ENCODE measurements at places on chromosomes 4 and X.

DNA sequence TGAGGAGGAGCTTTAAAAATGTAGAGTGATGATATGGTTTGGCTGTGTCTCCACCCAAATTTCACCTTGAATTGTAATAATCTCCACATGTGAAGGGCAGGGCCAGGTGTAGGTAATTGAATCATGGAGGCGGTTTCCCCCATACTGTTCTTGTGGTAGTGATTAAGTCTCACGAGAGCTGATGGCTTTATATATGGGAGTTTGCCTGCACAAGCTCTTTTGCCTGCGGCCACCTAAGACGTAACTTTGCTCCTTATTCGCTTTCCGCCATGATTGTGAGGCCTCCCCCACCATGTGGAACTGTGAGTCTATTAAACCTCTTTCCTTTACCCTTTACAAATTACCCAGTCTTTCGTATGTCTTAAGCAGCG lies 332.0 kb downstream of the RAPGEF2 start:
- no peaks in the 10 kb centered on the region for H3K36me3 ChIP-seq
- H3K4me3 ChIP-seq, result no peak overlapping the region
- no peak overlapping the region for H3K27ac ChIP-seq
- no peak for DNase-seq
- no peaks in the 10 kb centered on the region for H3K4me1 ChIP-seq

DNA sequence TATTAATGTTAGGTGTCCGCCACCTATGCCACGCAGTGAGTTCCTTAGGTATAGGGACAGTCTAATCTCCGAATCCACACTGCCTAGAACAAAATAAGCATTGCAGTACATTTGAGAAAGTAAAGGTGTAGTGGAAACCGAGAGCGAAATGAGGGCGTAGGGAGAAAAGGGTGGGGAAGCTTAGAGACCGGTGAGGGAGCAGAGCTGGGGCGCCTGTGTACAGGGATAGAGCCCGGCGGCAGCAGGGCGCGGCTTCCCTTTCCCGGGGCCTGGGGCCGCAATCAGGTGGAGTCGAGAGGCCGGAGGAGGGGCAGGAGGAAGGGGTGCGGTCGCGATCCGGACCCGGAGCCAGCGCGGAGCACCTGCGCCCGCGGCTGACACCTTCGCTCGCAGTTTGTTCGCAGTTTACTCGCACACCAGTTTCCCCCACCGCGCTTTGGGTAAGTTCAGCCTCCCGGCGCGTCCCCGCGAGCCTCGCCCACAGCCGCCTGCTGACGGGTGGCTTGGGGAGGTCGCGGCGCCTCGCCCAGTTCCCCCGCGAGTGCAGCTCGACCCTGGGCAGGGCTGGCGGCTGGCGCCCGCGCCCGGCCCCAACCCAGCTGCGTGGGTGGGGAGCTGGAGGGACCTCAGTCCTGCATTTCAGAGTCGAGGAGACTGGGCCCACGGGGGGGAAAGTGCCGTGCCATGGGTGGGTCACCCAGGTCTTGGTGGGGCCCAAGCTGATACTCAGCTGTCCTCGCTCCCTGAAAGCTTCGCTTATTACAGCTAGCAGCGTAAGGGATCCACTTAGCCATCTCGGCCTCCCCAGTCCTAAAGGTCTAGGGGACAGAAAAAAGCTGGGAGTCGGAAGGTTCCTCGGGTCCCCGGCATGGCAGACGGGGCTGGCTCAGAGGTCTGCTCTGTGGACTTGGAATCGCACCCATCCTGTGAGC lies at the start of gene ANXA3:
ANXA3 (plus strand) TSS at position 351 of the 932 bp plus-strand sequence. CDS start 2,704 bp downstream, outside the sequence.
- H3K36me3 ChIP-seq, result no peaks in the 10 kb centered on the region
- H3K4me1 ChIP-seq, result peaks cover 14% of the 10 kb centered on the region
- no peaks in the 10 kb centered on the region for H3K27me3 ChIP-seq
- DNase-seq, result no peak
- no peak within 1 kb of the TSS for H3K27ac ChIP-seq

GRCh38 chr4:94447754-94448411 lies 3.9 kb upstream of the PDLIM5 start:
- no peak for DNase-seq
- H3K27me3 ChIP-seq, result no peaks in the 10 kb centered on the region
- H3K36me3 ChIP-seq, result no peaks in the 10 kb centered on the region
- H3K27ac ChIP-seq, result no peak overlapping the region
- no peaks in the 10 kb centered on the region for H3K4me1 ChIP-seq
- no peak overlapping the region for H3K4me3 ChIP-seq

DNA sequence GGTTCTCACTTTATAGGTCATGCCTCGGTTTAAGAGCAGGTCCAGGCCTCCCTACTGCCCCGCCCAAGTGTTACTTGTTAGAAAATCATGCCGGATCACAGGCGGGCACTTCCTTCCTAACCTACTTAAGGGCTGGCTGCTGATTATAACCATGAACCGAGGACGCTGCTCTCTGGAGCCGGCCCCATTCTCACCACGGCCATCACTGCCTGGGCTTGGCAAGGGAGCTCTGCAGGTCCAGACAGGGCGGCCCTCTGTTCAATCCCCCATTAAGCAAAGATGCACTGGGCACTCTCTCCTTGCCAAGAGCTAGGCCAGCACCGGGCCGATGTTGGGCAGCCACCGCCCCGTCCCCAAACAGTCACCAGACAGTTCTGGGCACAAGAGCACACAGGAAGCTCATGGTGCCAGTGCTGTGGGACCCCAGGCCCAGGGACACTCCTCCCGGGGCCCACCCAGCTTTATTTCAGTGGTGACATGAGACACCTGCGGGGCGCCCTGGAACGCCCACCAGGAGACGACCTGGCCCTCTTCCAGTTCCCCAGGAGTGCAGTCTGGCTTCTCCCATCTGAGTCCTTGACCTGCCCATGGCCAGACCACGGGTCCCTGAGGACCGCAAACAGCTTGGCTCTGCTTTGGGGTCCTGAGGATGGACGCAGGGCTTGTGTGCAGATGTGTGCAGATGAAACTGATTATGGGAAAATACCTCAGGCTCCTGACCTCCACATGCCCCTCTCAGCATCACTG lies 44.0 kb downstream of the ABLIM2 start:
- no peak overlapping the region for H3K27ac ChIP-seq
- H3K27me3 ChIP-seq, result no peaks in the 10 kb centered on the region
- no peaks in the 10 kb centered on the region for H3K4me1 ChIP-seq
- no peaks in the 10 kb centered on the region for H3K36me3 ChIP-seq
- no peak overlapping the region for H3K4me3 ChIP-seq
- DNase-seq, result no peak

GRCh38 chr4:5052204-5052702 lies 973 bp downstream of the STK32B start:
- peak overlapping the region; percentile 49 for H3K4me3 ChIP-seq
- DNase-seq, result peak; percentile 86
- peak overlapping the region; percentile 64 for H3K27ac ChIP-seq

DNA sequence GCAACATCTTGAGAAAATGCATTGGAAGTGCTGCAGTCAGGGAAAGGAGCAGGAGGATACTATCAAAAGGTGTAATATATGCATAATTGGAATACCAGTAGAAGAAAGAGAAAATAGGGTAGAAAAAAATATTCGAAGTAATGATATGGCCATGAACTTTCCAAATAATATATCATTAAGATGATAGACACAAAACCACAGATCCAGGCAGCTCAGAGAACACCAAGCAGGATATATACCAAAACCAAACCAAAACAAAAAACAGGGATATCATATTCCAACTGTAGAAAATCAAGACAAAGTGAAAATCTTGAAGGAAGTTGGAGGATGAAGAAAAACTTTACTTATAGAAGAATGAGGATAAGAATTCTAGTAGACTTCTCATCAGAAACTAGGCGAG lies 9.7 kb upstream of the POLA1 start:
- H3K4me3 ChIP-seq, result no peak overlapping the region
- no peaks in the 10 kb centered on the region for H3K36me3 ChIP-seq

DNA sequence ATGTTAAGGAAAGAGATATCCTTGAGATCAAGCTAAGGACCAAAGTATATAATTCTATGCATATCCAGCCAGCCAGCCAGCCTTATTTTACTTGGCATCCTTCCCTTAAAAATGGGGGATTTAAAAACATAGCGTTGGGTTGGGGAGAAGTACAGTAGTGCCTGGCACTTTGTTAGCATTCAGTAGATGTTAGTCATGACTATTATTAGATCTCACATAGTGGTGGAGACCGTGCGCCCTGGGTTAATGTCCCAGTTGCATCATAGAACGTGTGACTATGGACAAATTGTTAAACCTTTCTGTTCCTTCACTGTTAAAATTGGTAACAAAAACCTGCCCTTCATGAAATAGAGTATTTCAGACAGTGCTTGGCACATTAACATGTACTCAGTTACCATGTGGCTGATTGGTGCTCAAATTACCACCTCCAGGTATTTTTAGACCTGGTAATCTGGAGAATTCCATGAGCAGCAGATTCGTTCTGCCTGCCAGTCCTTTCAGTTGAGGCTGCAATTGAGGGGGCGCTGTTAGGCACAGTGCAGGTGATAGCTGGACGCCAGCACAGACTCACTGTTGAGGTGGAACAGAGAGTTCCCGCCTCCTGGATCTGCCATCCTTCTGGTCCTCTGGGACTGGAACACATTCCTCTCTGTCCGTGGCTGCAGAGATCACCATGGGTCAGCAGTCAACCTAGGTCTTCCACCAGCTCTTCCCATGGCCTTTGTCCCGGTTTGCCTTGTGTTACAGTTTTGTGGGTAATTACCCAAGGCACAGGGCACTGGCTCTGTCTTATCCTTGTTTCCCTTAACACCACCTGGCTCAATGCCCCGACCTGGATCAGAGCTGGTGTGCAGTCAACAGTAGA lies 31.7 kb downstream of the RBBP7 start:
- no peak for DNase-seq
- no peak overlapping the region for H3K4me3 ChIP-seq
- peaks cover 6% of the 10 kb centered on the region for H3K4me1 ChIP-seq
- H3K27ac ChIP-seq, result no peak overlapping the region

DNA sequence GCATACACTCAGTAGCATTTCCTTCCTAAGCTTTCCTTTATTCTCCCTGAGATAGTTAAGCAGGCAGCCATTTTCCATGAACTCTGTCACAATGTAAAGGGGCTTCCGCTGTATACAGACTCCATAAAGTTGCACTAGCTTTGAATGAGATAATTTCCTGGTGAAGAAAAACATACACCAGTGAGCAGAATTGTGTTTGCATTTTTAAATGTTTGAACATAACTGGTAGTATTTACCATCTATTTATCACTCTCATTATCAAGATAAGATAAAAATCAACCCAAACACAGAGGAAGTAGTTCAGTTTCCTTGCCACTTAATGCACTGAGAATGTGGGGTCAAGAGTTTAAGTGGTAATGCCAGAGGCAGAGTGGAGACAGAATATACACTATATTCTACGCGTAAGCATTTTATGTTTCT lies 54.1 kb downstream of the TXK start:
- no peaks in the 10 kb centered on the region for H3K36me3 ChIP-seq
- no peak for DNase-seq
- no peaks in the 10 kb centered on the region for H3K4me1 ChIP-seq
- no peak overlapping the region for H3K4me3 ChIP-seq

DNA sequence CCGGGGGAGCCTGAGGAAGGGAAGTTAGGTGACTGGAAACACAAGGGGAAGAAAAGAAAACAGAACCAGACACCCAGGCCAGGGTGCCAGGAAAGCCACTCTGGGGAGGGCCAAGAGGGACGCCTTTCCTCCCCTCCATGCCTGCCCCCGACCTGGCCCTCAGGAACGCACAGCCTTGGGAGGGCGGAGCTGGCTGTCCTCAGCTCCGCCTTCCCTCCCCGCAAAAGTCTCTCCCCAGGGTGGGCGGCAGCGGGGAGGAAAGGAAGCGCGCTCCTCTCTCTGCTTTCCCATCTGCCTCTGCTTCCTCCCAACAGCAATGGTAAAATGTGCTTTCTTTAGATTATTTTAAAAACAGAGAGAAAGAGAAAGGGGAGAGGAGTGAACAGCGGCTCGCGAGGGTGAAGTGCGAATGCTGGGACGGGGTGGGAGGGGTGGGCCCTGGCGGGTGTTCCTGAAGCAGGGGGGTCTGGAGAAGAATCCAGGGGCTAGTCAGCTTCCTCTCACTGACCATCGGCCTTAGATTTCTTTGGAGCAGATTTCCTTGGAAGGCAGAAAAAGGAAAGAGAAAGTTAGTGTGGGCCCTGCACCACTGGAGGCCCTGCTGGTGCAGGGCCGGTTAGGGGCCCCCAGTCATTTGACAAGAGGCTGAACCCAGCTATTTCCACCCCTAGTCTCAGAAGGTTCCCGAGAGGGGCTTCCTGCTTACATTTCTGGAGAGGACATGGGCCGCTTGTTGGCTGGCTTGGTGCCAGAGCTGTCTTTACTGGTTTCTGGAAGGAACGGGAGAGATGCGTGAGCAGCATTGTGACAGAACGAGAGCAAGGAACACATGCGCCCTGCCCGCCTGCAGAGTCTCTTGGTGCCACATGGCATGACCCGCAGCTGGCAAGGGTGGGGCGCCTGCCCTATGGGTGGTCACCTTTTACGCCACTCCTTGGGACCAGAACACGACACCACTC lies 4.7 kb upstream of the RENBP start:
- no peaks in the 10 kb centered on the region for H3K4me1 ChIP-seq
- H3K4me3 ChIP-seq, result no peak overlapping the region
- no peak for DNase-seq
- H3K27ac ChIP-seq, result peak overlapping the region; percentile 28
- peaks cover 36% of the 10 kb centered on the region for H3K36me3 ChIP-seq
- H3K27me3 ChIP-seq, result no peaks in the 10 kb centered on the region

DNA sequence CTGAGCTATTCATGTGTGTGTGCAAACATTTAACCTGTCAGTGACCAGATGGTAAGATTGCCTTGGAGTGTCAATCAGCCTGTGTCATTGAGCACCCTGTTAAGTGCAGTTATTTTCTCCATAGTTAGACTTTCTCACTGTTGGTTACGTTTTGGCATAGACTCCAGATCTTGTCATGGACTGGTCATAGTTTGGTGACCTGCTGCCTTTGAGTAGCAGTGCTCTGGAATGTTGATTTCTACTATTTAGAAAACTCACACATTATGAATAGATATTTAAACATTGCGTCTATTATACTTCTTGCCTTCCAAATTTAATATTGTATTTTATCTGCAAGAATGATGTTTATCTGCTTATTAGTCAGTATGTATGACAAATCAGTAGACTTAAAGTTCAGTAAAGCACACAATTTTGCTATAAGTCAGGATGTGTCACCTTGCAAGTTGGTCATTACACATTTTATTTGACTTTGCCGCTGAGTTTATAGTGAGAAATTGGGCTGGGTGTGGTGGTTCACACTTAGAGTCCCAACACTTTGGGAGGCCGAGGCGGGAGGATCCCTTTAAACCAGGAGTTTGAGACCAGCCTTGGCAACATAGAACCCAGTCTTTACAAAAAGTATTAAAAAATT lies 42.4 kb downstream of the KIAA0232 start:
- H3K4me1 ChIP-seq, result peaks cover 16% of the 10 kb centered on the region
- H3K27me3 ChIP-seq, result no peaks in the 10 kb centered on the region
- no peak for DNase-seq
- H3K36me3 ChIP-seq, result peaks cover 6% of the 10 kb centered on the region

GRCh38 chrX:110182362-110182761 lies 135.5 kb downstream of the AMMECR1 start:
- no peak overlapping the region for H3K27ac ChIP-seq
- no peaks in the 10 kb centered on the region for H3K36me3 ChIP-seq
- no peaks in the 10 kb centered on the region for H3K27me3 ChIP-seq
- no peak for DNase-seq
- no peak overlapping the region for H3K4me3 ChIP-seq

DNA sequence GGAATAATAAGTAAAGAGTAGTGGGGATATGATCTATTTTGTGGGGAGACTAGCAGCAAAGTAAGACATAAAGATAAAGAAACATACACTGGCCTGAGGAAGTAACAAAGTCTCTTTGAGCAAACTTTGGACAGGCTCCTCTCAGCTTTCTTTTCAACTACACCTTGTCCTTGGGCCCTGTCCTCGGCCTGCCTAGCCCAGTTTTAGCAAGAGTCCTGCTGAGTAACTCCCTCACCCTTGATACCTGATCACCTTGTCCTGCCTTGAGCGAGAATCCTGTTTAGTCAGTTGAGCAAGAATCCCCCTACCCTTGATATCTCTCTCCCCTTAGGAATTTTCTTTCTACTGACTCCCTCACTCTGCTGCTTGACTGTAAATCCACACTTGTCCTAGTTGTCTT lies 11.5 kb downstream of the HNRNPH2 start:
- no peaks in the 10 kb centered on the region for H3K36me3 ChIP-seq
- peaks cover 15% of the 10 kb centered on the region for H3K4me1 ChIP-seq
- no peak overlapping the region for H3K4me3 ChIP-seq
- H3K27ac ChIP-seq, result peak overlapping the region; percentile 92

All from vagina (tissue), 2 donors.